ENCODE measurements at places on chromosomes 6 and 20.
A peak's percentile ranks its signal among the peaks of the same experiment; 100 is the strongest.

DNA sequence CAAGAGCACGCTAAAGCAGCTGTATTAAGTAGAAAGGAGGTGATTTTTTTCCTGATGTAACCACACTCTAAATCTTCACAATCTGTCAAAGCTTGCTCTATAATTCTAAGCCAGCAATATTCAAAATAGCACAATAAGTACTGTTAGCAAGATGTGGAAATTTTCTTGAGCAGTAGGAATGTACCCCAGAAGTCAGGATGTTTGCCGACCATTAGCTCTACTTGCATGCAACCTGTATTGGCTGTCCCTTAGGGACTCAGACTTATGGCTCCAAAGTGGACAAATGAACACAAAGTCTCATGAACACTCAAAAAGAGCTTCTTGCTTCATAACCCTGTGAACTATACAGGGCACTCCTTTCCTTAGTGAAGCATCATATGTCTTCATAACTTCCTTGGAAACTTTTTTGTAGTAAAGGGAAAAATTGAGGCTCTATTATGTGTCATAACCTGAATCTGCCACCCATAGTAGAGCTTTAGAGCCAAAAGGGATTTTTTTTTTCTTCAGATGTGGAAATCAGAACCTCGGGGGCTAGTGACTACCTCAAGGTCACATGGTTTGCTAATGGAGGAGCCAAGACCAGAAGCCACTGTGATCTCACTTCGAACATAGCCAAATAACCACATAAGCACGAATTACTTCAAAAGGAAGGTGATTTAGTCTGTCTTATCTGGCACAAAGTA, 54.5 kb downstream of the ADGRG6 start:
- DNase-seq = no peak

- peak; percentile 11 for DNase-seq
Observed at GRCh38 chr20:24643731-24644626, 174.6 kb downstream of the SYNDIG1 start.

- DNase-seq = no peak
Observed at GRCh38 chr6:150336299-150336698, 32.5 kb upstream of the IYD start.

DNA sequence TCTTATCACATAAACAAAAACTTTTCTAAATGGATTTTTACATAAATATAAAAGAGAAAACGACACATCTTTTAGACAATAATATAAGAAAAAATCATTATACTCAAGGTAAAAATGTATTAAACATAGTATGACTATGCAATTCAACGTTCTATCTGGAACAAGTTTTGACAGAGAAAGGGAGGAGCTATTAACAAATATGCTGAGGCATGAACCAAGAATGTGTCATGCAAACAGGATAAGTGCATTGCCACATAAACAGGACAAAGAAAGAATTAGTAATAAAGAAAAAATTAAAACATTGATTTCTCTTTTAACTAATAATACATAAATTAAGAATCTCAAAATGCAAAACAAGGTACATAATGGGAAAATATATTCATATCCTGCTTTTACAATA, 1353.4 kb upstream of the GJE1 start:
- no peak for DNase-seq

DNA sequence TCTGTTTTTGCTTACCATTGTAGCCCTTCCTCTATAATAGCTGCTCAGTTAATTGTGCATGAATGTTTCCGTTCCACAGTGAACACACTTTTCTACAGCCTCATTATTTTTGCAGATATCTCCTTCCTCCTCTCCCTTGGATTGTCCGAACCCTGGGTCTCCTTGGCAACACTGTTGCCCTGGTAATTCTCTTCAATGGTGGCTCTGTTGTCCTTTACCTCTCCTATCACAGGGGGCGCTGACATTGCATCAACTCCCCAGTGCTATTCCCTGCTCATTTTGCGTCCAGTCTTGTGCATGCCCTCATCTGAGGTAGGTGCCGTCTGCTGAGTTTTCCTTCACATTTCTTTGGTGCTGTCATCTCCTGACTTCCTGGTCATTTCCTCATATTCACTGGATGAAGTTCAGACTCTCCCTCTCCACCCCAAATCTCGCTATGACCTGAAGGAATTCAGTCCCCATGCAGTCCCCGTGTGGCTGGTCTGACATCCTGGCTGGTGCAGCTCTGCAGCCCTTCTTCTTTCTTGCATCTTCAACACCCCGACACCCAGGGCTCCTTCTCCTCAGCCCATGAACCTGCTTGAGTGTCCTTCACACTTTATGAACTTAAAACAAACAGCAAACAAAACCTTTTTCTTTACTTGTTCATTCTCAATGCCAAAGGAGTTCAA, 21.1 kb downstream of the PHACTR2 start:
- no peak for DNase-seq

GRCh38 chr6:135850882-135851281, 619 bp upstream of the PDE7B start:
- DNase-seq = no peak

- no peak for DNase-seq
Observed at GRCh38 chr20:53316206-53316937, 277.3 kb downstream of the ZNF217 start.

Data from inflammatory macrophage (primary cell).